ENCODE measurements at places on chromosomes 1 and 21.

DNA sequence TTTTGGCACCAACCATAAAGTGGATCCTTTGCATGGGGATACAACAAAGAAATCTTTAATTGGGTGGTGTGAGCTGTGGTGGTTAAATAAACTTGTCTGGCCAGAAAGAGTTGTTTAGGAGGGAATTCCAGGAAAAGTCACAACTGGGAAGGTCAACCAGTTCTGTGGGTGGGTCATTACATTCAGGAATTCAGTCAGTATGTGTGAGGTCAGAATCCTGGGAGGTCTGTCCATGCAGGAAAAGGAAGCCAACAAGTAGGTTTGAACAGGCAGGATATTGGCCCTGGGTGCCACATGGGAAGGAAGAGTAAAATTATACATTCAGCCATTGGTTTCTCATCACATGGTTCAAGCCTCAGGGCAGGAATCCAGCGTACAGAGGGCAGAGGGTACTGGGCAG is 162.3 kb upstream of the ADAMTS5 start:
- DNase-seq = no peak
- H3K27ac ChIP-seq = no peak overlapping the region

GRCh38 chr1:23422241-23422877 is 2.2 kb downstream of the TCEA3 start:
- H3K4me3 ChIP-seq = peak overlapping the region; percentile 38
- H3K4me1 ChIP-seq = peaks cover 21% of the 10 kb centered on the region
- no peaks in the 10 kb centered on the region for H3K27me3 ChIP-seq
- H3K27ac ChIP-seq = peak overlapping the region; percentile 88
- H3K36me3 ChIP-seq = no peaks in the 10 kb centered on the region
- peak; percentile 88 for DNase-seq

DNA sequence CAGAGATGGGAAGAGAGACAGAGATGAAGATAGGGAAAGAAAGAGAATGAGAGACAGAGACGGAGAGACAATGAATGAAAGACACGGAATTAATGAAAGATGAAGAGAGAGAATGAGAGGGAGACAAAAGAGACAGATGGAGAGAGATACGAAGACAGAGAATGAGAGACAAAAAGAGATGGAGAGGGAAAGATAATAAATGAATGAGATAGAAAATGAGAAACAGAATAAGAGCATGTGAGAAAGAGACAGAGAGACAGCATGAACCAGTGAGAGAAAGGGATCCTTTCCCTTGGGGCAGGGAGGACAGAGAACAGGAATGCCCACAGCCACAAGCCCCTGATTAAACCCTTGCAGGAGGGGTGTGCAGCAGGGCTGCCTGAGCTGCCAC is 5.3 kb upstream of the WNT9A start:
- H3K4me3 ChIP-seq = no peak overlapping the region
- H3K27me3 ChIP-seq = peaks cover 14% of the 10 kb centered on the region
- H3K36me3 ChIP-seq = no peaks in the 10 kb centered on the region
- H3K27ac ChIP-seq = no peak overlapping the region
- no peaks in the 10 kb centered on the region for H3K4me1 ChIP-seq

GRCh38 chr1:81158592-81158991 is 642.1 kb upstream of the ADGRL2 start:
- no peaks in the 10 kb centered on the region for H3K27me3 ChIP-seq
- DNase-seq = no peak
- no peaks in the 10 kb centered on the region for H3K36me3 ChIP-seq
- H3K4me1 ChIP-seq = no peaks in the 10 kb centered on the region
- no peak overlapping the region for H3K27ac ChIP-seq
- H3K4me3 ChIP-seq = no peak overlapping the region

GRCh38 chr1:114551400-114551799 is 30.0 kb downstream of the BCAS2 start:
- DNase-seq = no peak
- H3K36me3 ChIP-seq = no peaks in the 10 kb centered on the region

DNA sequence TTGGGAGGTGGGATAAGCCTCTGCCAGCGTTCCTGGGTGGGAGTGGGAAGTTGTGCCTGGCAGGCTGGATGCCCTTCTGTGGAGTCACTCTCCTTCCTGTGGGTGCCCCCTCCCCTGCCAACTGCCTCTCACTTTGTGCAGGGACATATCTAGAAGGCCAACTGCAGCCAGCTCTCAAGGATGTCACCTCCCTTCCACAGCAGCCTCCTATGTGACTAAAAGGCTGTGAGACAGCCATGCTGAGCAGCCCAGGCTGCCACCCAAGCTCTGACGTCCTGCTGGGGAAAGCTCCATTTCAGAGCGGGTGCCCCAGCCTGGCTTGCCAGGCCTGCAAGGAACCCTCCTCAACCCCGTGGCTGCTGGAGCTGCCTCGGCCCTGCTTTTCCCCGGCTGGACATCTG is 19.6 kb upstream of the SLC26A9 start:
- H3K36me3 ChIP-seq = no peaks in the 10 kb centered on the region
- peak; percentile 58 for DNase-seq
- no peak overlapping the region for H3K4me3 ChIP-seq
- H3K27me3 ChIP-seq = no peaks in the 10 kb centered on the region
- peak overlapping the region; percentile 36 for H3K27ac ChIP-seq
- peaks cover 23% of the 10 kb centered on the region for H3K4me1 ChIP-seq

- H3K27me3 ChIP-seq = no peaks in the 10 kb centered on the region
- H3K27ac ChIP-seq = no peak overlapping the region
- peaks cover 20% of the 10 kb centered on the region for H3K4me1 ChIP-seq
These were observed 51.6 kb downstream of the NEGR1 start for GRCh38 chr1:72230746-72231145.

DNA sequence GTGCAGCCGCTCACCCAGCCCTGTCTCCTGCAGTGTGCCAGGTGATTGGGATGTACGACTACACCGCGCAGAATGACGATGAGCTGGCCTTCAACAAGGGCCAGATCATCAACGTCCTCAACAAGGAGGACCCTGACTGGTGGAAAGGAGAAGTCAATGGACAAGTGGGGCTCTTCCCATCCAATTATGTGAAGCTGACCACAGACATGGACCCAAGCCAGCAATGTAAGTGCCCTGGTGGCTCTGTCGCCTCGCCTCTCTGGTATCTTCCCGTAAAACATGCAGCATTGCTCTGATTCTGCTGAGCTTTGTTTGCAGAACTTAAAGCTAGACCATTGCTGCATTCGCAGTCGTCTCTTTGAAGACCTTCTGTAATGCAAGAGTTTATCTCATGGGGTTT is 79.2 kb downstream of the ATP5PO start:
- H3K4me1 ChIP-seq = 0 out of 2 replicates have a peak, but pooled peaks cover 4% of the 10 kb centered on the region
- H3K27ac ChIP-seq = no peak overlapping the region
- H3K4me3 ChIP-seq = no peak overlapping the region
- no peak for DNase-seq

DNA sequence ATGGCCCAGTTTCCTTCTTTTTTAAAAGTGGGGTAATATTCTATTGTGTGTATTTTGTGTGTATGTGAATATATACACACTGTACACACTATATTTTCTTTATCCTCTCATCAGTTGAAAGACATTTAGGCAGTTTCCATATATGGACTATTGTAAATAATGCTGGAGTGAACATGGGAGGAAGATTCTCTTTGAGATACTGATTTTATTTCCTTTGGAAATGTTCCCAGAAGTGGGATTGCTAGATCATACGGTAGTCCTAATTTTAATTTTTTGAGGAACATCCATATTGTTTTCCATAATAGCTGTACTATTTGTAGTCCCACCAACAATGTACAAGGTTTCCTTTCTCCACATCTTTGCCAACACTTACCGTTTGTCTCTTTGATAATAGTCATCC is 51.0 kb downstream of the F3 start:
- peaks cover 28% of the 10 kb centered on the region for H3K36me3 ChIP-seq
- H3K4me3 ChIP-seq = no peak overlapping the region
- DNase-seq = no peak
- H3K4me1 ChIP-seq = no peaks in the 10 kb centered on the region

DNA sequence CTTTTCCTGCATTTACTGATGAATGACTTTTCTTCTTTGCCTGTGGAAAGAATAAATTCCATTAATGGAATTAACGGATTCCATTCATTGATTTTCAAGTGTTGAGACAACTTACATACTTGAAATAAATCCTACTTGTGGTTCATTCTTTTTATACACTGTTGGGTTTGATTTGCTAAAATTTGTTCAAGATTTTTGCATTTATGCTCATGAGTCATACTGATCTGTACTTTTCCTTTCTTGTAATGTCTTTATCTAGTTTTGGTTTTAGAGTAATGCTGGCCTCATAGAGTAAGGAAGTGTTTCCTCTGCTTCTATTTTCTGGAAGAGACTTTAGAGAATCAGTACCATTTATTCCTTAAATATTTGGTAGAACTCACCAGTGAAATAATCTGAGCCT is 14.4 kb downstream of the UROD start:
- no peaks in the 10 kb centered on the region for H3K36me3 ChIP-seq
- H3K4me3 ChIP-seq = no peak overlapping the region

- no peaks in the 10 kb centered on the region for H3K4me1 ChIP-seq
- no peak overlapping the region for H3K27ac ChIP-seq
- no peaks in the 10 kb centered on the region for H3K27me3 ChIP-seq
- no peaks in the 10 kb centered on the region for H3K36me3 ChIP-seq
- no peak overlapping the region for H3K4me3 ChIP-seq
- no peak for DNase-seq
These were observed 21.3 kb downstream of the CHODL start for GRCh38 chr21:18265944-18266343.

GRCh38 chr1:116062201-116062600 is 49.0 kb upstream of the MAB21L3 start:
- no peaks in the 10 kb centered on the region for H3K27me3 ChIP-seq
- H3K4me3 ChIP-seq = no peak overlapping the region
- H3K36me3 ChIP-seq = peaks cover 4% of the 10 kb centered on the region
- no peak overlapping the region for H3K27ac ChIP-seq

GRCh38 chr1:243432136-243432535 is 176.3 kb downstream of the SDCCAG8 start:
- no peaks in the 10 kb centered on the region for H3K4me1 ChIP-seq
- DNase-seq = no peak
- no peak overlapping the region for H3K27ac ChIP-seq

DNA sequence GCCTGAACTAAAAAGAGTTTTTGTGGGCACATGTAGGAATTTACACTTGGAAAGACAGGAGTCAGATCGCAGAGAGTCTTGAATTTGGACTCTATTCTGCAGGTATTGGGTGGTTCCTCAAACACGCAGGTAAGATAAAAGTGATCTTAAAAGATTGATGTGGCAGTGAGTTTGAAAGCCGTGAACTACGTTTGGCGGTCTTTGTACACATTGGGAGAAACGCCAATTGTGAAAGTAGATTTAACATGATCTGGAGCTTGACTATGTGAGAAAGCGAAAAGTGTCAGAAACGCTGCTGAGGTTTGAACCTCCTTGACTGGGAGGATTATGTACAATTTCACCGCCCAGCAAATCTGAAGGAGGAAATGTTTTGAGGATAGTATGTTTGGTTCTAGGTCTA is 1.5 kb upstream of the PPP2R5A start:
- no peak overlapping the region for H3K27ac ChIP-seq
- H3K4me3 ChIP-seq = no peak overlapping the region
- no peaks in the 10 kb centered on the region for H3K36me3 ChIP-seq
- no peaks in the 10 kb centered on the region for H3K27me3 ChIP-seq

DNA sequence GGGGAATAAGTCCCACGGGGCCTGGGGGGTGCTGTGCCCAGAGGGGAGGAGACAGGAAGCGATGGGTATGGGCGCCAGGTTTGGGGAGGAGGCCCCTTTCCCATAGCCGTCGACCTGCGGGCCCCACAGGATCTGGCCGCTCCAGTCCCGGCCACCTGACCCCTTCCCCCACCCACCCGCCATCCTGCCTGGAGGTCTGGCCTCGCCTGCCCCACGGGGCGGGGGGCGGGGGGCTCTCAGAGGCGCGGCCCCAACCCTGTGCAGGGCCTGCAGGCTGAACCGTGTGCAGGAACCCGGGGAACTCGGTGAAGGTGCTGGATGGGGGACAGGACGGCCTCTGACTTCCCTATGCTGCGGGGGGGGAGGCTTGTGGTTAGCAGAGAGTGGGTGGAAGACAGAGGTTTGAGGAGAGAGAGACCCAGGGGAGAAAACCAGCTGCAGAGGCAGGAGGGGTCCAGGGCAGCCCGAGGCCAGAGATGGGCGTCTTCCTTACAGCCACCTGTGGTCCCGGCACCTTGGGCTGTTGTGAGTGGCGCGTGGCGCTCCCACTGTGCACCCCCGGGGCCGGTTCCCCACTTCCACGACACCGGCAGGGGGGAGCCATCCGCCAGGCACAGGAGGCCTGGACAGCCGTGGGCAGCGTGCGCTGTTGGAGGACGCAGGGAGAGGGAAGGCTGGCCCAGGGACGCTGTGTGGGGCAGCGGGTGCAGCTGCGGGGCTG is 2.5 kb upstream of the TNFRSF18 start:
- H3K27ac ChIP-seq = no peak overlapping the region
- no peaks in the 10 kb centered on the region for H3K36me3 ChIP-seq
- H3K27me3 ChIP-seq = no peaks in the 10 kb centered on the region

DNA sequence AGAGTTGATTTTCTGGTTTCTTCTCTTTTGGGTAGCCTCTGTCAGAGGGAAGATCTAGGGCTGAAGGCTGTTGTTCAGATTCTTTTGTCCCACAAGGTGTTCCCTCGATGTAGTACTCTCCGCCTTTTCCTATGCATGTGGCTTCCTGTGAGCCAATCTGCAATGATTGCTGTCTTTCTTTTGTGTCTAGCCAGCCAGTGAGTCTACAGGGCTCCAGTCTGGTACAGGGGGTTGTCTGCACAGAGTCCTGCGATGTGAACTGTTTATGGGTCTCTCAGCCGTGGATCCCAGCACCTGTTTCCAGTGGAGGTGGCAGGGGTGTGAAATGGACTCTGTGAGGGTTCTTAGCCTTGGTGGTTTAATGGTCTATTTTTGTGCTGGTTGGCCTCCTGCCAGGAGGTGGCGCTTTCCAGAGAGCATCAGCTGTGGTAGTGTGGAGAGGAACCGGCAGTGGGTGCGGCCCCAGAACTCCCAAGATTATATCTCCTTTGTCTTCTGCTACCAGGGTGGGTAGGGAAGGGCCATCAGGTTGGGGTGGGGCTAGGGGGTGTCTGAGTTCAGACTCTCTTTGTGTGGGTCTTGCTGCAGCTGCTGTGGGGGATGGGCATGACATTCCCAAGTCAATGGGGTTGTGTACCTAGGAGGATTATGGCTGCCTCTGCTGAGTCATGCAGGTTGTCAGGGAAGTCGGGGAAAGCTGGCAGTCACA is 81.3 kb upstream of the C21orf91 start:
- no peak overlapping the region for H3K4me3 ChIP-seq
- H3K4me1 ChIP-seq = no peaks in the 10 kb centered on the region

GRCh38 chr1:168518201-168518689 is 25.6 kb downstream of the XCL2 start:
- no peak overlapping the region for H3K4me3 ChIP-seq
- H3K27ac ChIP-seq = no peak overlapping the region
- H3K27me3 ChIP-seq = no peaks in the 10 kb centered on the region
- no peak for DNase-seq

GRCh38 chr1:229205854-229206253 is 65.1 kb upstream of the RAB4A start:
- DNase-seq = no peak
- H3K4me3 ChIP-seq = peak overlapping the region; percentile 47
- H3K27me3 ChIP-seq = no peaks in the 10 kb centered on the region
- no peaks in the 10 kb centered on the region for H3K36me3 ChIP-seq
- H3K4me1 ChIP-seq = peaks cover 14% of the 10 kb centered on the region

GRCh38 chr1:106831511-106831910 is 225.0 kb upstream of the PRMT6 start:
- H3K27ac ChIP-seq = no peak overlapping the region
- no peak overlapping the region for H3K4me3 ChIP-seq
- no peaks in the 10 kb centered on the region for H3K4me1 ChIP-seq

All from GM23248 (cell line).